NCI-H1105 treated with DMSO at 0.1 percent for 48 hours (cell line): ENCODE measurements at places on chromosomes 1 and 21.

- no peak for DNase-seq
These were observed 46.7 kb downstream of the H3-3A start for GRCh38 chr1:226108935-226109828.

DNA sequence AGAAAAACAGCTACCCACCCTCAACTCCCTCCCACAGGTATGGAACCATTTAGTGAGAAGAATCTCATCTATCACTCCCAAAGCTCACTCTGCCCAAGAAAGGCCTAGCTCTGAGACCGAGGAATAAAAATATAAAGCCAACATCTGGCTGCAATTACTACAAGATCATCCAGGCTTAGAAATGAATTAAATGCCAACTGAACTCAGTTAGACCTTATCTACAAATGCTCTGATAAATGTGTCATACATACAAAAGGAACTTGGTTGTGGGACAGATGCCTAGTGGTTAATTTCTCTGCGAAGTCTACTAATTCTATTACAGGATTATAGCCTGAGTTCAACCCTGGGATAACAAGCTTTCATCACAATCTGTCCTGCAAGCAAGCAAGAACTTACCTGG is 6.7 kb downstream of the ADIPOR1 start:
- no peak for DNase-seq

GRCh38 chr1:167116174-167116573 is 22.3 kb downstream of the STYXL2 start:
- DNase-seq = no peak

DNA sequence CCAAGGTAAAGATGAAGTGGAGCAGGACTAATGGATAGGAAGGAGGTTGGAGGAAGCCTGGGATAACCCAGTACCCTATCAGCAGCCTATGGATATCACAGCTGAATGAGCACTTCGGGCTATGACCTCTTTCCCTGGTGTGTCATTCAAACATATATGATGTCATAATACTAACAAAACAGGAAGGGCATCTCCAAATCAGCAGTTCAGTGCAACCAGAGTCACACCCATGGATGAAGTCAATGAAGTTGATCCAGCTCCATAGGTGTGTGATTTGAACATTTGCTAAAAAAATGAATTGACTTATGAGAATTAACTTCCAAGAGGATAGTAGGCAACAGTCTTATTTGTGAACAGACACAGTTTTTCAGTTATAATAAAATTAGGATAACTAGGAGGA is 1.7 kb upstream of the C1orf116 start:
- no peak for DNase-seq

DNA sequence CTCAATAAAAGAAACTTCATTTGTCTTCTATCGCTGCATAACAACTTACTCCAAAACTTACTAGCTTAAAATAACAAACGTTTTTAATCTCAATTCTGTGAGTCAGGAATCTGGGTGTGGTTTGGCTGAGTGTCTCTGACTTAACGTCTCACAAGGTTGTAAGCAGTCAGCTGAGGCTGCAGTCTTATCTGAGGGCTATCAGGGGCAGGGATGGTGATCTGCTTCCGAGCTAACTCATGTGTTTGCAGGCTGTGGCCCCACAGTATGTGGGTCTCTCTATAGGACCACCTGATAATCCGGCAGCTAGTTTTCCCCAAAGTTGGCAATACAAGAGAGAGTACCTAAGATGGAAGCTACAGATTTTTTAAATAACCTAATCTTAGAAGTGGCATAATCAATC is 234.2 kb upstream of the FGGY start:
- no peak for DNase-seq

GRCh38 chr1:112043901-112044300 is 54.4 kb upstream of the KCND3 start:
- DNase-seq = no peak

GRCh38 chr1:102191723-102192122 is 195.0 kb upstream of the OLFM3 start:
- peak; percentile 83 for DNase-seq

DNA sequence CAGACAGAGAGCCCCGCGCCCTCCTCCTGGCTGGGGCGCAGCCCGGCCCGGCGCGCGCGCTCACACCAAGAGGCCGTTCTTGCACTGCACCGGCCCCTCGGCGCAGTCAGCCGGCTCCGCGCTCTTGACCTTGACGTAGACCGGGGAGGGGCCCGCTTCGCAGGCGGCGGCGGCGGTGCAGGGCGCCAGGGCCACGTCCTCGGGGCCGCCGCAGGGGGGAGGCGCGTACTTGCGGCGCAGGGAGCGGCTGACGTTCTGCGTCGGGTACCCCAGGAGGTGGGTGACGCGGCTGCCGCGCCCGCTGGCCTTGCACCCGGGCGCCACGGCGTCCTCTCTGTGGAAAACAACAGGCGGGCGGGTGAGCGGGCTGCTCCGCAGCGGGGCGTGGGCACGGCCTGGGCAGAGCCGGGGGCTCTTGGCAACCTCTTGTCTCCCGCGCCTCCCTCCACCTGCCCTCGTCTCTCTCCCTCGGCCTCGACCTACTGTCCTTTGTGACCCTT is 7.7 kb downstream of the VSIG8 start:
- no peak for DNase-seq
